Activated naive CD8-positive, alpha-beta T cell treated with anti-CD3 and anti-CD28 coated beads, Interleukin-2, amount 10 ng/mL, durations not matched to agents 7 days and 5 days (primary cell): ENCODE measurements at places on chromosomes 5 and 9.

- DNase-seq = no peak
Observed at GRCh38 chr9:136625101-136626065, 37.3 kb upstream of the EGFL7 start.

- DNase-seq = no peak
Observed at GRCh38 chr5:7348168-7348854, 47.6 kb upstream of the ADCY2 start.

- DNase-seq = no peak
Observed at GRCh38 chr5:32317041-32317440, 4.3 kb upstream of the MTMR12 start.

GRCh38 chr5:137254119-137255090, 244.7 kb downstream of the SPOCK1 start:
- no peak for DNase-seq

- DNase-seq = no peak
Observed at GRCh38 chr9:20139763-20140290, 351.0 kb upstream of the SLC24A2 start.

DNA sequence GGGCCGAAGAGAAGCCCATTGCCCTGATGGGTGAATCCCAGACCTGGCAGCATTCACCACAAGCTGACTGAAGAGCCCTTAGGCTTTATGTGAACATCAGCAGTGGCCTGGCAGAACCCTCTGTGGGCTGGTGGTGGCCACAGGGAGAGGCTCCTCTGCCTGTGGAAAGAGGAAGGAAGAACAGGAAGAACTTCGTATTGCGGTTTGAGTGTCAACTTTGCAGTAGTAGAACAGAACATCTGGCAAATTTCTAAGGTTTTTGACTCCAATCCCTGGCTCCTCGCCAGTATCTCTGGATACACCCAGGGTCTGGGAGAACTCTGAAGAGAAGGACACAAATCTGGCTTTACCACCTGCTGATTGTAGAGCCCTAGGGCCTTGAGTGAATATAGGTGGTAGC, 356.4 kb upstream of the GRAMD2B start:
- no peak for DNase-seq

DNA sequence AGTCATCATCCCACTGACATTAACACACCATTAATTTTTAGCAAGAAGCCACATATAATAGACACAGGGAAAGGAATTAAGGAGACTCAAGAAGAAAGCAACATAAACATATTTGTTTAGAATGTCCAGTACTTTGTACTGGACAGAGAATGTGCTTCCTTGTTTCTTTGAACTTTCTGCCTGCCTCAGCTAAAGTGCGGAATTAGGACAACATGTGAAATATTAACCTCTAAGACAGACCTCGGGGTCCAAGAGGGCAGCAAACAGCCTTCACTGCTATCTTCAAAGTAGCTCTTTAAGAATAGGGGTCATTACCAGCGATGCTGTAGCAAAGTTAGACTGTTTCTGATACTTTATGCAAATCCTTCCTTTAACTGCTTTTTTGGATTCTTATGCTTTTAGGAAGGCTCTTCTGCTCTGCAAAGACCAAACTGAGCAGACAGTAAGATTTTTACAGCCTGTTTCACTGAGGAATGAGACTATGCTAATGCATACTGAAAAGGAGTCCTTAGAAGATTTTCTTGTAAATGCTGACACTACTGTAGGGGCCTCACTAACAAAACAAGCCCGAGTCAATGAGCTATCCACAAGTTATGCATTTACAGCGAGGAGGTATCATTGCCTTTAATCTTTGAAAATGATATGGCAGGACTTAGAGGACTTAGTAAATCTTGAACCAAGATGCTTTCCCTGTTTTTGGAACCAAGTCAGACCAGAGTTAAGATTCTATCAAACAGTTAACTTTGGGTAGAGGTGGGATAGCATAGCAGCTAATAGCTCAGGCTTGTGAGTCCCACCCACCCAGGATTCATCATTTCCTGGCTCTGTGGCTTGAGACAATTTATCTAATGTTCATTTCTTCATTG, 23.8 kb downstream of the DAB2 start:
- DNase-seq = no peak

DNA sequence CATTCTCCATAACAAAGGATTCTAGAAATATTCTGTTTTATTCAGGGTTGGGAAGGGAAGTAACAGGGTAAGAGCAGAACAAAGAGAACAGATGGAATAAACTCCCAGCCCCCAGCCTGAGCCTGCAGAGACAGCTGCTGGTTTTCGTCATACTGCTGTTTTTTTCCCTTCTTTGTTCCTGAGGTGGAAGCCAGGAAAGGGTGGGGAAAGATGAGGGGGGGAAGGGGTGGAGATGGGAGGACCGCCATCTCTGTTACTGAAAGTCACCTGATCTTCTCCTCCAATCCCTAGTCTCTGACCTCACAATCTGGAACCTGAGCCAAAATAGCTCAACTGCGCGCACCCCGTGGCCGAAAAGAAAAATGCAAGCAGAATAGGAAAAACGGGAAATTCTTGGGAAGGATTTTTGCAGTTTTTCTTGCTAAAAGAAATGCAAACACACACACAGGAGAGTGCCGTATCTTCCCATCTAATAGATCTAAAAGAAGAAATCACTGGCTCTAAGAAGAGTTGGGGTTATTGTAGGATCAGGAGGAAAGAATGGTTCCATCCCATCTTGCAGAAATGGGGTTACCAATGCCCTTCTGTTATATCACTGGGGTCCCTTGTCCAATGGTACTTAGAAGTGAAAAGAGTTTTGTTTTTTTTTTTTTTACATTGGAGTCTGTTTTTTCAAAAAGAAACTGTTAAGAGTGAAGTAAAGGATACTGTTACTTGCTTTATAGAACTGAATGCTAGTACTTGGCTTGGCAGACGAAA, 57.9 kb downstream of the DIAPH1 start:
- no peak for DNase-seq

DNA sequence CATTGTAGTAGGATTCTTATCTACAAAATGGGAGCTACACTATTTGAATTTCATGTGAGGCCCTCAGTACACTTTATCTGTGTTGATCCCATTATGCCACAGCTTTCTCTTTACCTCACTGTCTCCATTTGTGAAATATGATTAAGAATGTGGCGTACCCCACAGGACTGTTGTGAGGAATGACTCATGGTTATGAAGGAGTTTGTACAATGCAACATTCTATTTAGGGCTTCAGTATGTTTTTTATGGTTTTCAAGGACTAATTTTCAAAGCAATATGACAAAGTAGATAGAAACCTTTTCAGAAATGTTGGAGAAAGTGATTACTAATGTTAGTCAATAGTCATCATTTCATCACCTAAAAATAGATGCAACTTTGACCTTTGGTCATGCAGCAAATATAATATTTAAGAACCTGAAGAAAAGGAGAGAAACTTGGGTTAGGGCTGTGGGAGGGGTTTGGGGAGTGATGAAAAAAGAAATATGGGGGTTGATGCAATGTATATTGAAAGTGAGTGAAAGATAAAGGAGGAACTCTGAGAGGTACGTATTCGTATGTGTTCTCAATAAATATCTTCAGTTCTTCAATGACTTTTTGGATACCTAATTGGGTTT, 53.7 kb upstream of the PIP5K1B start:
- no peak for DNase-seq

DNA sequence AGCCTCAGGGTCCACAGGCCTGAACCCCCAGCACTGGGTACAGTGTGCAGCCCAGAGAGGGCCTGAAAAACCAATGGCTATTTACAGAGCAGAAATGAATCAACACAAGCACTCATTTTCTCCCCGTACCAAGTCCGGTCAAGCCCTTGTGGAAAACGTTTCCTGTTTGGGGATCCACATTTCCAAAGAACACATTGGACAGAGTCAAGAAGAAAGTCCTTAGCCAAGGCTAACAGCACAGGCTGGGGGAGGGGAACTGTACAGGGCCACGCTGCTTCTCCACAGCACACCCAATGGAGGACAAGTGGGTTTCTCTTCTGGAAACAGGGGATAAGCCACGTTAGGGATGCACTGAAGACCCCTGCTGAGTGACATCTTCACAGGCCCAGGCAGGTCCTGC, 62.3 kb downstream of the NSUN2 start:
- DNase-seq = no peak

DNA sequence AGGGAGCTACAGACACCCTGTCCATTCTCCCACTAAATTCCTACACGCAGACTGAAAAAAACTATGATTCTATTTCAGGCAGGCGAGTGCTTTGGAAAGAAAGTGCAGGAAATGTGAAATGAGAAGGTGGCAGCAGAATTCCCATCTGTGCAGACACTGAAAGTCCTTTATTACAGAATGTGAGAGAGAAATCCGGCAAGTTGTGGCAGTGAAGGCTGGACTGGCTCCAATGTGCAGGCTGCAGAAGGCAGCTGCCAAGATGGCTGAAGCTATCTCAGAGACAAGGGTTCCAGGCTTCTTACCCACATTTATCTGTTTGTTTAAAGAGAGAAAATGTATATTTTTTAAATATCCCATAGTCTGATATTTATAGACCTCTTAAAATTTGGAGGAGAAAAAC, 161.8 kb upstream of the VLDLR start:
- DNase-seq = no peak

- no peak for DNase-seq
Observed at GRCh38 chr5:59221769-59222168, 638.9 kb downstream of the RAB3C start.

DNA sequence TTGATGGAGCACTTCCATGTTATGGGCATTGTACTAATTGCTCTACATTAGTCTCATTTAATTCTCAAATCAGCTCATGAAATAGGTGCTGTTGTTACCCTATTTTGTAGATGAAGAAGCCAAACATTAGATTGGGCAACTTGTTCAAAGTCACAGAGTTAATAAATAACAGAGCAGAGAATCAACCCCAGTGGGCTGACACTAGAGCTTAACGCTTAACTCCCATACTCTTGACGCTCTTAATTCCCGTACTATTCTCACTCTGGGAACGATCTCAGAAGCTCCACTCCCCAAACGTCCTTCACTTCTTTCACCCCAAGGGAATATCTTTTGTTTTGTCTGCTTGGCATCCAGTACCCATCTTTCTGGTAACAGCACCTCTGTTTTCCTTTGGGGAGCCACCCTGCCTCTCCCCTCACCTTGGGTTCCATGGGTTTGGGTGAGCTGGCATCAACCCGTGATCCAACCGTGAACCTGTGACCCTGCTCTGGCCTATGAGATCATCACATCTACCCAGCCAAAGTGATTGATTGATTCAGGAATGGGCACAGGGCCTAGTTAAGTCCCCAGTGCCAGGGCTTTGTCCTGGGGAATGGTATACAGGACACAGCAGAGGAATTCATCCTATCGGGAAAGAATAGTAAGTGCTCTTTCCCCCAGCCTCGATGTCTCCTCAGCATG, 169.2 kb downstream of the NR3C1 start:
- no peak for DNase-seq

GRCh38 chr5:167587772-167588437, 703.5 kb upstream of the WWC1 start:
- no peak for DNase-seq

DNA sequence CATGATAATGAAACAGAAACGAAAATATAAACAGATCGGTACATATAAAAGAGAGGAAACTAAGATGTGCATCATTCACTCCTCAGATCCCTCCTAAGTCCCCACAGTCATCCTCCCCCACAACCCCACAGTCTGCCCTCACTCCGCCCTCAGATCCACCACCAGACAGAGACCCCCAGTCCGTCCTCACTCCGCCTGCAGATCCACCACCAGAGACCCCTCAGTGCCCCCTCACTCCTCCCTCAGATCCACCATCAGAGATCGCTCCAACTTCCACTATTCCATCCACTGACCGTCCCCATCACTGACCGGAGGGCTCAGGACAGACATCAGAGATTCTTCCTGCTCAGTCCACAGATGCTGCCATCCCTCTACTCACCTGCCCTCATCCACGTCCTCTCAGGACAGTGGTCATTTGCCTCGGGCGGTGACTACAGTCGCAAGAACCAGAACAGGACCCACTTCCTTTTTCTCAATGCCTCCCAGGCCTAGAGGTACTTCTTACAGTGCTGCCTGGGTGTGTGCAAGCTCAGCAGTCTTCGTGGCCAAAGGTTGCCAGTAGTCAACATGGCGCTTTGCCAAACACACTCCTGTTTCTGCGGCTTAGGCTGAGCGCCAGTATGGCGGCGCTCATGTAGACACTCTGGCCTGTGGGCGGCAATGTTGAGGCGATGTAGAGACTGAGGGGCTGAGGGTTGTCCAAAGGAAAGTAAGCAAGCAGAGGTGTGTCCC, 8.3 kb upstream of the SPATA31C1 start:
- peak; percentile 4 for DNase-seq

- no peak for DNase-seq
Observed at GRCh38 chr5:86688406-86688805, 70.7 kb downstream of the COX7C start.

- DNase-seq = no peak
Observed at GRCh38 chr9:123090198-123090896, 56.9 kb downstream of the GPR21 start.

DNA sequence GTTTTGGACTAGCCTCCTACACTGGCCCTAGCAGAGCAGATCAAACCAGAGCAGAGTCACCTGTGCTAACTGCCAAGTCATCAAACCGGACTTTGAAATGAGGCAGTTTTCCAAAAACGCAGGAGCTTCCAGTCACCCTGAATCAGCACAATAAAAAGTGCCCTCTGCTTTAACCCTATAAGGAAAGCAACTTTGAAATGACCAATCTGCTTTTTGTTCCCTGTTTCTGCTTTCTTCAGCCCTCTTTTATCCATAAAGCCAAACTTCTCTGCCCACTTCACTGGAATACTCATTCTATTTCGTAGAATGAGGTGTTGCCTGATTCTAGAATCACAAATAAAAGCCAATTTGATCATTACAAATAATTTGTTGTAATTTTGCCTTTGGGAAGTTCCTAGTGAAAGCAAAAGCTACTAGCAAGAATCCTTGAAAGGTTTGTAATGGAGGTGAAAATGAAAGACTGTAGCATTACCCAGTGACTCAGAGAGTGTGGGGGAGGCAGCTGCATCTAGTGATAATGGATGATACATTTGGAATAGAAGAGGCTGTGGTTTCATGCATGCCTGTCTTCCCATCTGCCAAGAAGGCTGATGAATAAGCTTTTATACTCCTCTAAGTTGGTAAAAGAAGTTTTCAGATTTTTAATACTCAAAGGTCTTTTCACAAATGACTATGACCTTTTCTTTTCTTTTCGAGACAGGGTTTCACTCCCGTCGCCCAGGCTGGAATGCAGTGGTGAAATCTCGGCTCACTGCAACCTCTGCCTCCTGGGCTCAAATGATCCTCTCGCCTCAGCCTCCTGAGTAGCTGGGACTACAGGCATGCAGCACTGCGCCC, 14.9 kb downstream of the SPAAR start:
- DNase-seq = no peak

GRCh38 chr9:127878001-127878651, 651 bp upstream of the AK1 start:
- DNase-seq = no peak

DNA sequence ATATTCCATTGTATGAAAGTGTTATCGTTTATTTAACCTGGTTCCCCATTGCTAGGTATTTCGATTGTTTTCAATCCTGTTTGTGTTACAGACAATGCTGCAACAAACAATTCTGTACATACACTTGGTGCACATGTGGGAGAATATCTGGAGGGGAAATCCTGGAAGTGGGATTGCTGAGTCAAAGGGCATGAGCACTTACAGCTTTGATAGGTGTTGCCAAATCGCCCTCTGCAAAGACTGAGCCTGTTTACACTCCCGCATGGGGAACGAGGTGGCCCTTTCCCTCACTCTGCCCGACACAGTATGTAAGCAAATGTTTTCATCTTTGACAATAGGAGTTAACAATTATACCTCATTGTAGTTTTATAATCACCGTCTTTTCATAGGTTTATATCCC, 66.2 kb downstream of the PDE6A start:
- no peak for DNase-seq
